Left lobe of liver (tissue), 2 donors: ENCODE measurements at places on chromosomes 12 and 14. TPM values are rescaled to one million over a fixed set of nuclear protein-coding genes. Genes with fewer than 3 reads are reported as not detected.

- DNase-seq, result no peak
Measured at GRCh38 chr12:116382686-116383530, 105.4 kb upstream of the MED13L start.

GRCh38 chr14:101495827-101496775, 65.2 kb upstream of the DIO3 start:
- peak; percentile 82 for DNase-seq

DNA sequence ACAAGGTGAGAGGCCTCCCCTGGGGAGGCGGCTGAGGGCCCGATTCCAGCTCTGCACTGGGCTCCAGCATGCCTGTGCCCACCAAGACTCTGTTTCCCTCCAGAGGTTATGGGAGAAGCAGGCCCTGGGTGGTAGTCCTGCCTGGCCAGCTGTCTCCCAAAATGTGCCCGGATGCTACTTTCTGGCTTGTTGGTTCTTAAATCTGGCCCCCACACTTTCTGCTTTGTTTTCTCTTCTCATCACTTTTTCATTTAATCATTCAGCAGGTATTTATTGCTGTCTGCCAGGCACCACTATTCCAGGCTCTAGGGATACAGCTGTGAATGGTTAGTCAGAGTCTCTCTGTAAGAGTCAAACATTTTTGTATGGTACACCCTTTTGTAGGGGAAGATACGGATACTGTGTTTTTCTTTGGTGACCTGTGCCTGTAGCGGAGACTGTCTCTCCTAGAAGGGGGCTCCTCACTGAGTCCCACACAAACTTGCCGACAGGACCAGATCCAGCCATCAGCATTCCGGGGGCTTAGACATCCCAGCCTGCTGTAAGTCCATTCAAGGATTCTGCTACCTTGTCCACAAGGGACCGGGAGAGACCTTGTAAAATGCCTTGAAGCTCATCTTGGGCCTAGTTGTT, 3.8 kb downstream of the DHRS2 start:
- DNase-seq, result no peak

DNA sequence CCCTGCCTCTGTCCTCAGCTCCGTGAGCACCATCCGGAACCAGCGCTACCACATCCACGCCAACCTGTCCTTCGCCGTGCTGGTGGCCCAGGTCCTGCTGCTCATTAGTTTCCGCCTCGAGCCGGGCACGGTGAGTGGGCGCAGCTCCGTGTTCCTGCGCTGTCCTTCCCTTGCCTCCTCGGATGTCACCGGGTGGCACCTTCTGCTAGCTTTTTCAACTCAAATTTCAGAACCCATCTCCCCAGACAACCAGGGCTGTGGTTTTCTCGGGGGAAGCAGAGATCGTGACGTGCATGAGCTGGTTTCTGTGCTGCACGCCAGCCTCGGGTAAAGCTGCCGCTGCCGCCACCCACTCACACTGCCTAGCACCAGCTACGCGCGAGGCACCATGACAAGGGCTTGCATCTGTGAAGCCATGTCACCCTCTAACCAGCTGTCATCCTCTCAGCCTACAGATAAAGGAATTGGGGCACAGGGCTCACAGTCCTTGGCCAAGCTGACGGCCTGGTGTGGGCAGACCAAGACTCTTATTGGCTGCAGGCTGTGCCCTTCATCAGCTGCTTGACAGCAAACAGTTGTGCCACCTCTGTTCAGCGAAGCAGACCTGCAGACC, 152.1 kb downstream of the ADGRD1 start:
- DNase-seq, result no peak

DNA sequence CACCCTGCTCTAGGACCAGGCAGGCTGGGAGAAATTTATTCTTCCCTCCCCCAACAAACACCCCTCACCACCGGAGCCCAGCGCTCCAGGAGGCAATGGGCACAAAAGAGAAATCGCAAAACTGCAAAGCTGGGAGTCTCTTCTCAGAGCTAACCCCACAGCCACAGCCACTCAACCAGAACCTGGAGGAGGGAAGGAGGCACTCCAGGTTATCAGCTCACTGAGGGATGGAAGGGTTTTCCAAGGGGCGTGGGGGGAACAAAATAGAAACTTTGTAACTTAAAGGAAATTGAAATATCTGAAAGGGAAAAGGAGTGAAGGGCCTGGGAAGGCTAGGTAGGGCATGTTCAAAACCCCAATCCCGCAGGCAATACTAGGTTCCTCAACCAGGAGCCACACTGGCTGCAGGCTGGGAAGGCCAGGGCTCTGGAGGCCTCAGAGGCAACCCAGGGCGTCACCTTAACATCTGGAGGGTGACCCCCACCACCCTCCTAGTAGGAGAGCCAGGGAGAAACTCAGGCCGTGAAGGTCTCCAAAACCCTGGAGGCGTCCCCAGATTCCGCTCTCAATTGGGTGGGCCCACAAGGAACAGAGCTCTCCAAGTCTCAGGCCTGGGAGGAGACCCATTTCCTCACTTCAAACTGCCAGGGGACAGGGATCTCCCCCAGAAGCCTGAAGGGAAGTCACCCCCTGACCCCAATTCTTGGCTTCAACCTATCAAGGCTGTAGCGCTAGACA, 3.2 kb downstream of the KDM2B start:
- DNase-seq, result no peak

- no peak for DNase-seq
Measured at GRCh38 chr14:103867020-103867419, 19.6 kb upstream of the PPP1R13B start.

DNA sequence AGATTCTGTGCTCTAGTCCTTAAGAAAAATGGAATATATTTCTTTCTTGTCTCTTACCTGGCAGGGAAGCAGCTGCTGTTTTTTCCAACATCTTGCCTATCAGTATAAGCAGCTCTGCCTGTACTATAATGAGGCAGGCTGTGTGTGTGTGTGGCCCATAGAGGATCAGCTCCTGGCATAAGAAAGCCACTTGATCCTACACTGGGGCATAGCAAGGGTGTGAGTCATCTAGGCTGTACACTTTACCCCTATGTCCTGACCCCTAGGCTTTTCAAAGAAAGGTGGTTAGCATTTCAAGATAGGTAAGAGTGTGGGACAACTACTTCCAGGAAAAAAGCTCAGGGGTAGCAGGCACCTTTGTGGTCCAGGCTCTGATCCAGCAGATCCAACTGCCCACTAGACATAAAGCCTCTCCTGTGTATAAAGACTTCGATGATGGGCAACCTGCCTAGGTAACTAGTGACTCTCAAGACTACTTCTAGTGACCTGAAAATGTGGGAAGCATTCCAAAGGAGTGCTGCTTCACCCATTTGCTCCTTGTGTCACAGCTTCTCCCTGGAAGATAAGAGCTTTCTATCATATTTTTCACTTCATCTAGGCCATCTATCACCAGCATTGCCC, 4.9 kb upstream of the SENP1 start:
- no peak for DNase-seq

- no peak for DNase-seq
Measured at GRCh38 chr12:52091869-52092268, 12.4 kb downstream of the SMIM41 start.

DNA sequence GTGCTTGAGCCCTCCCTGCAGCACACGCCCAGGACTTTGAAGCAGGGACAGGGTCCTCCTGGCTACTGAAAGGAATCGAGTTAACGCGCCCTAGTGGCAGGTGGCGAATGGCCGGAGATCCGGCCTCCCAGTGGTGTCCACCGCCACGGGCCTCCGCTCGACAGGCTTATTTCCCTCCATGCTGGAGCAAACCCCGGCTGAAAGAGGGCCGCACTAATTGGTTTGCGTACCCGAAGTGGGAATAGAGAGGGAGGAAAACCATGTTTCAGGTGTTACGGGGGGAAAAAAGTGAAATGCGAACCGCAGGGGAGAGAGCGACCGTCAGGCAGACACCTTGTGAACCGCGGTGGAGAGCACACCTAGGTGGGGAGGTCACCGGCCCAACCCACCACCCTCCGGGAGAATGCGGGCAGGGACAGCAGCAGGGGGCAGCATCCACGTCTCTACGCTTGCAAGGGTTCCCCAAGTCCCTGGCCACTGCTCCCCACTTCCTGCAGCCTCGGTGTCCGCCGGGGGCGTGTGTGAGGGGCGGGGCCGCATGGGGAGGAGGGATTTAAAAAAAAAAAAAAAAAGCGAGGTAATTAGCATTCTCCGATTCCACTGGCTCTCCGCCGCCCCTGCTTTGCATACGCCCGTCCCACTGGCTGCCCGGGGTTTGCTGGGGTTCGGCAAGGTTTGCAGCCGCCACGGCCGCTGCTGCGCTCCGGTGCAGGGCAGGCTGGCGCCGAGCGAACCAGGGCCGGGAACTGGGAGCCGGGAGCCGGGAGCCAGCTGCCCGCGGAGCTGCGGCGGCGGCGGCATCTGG, 224.6 kb upstream of the CRY1 start:
- peak; percentile 77 for DNase-seq

DNA sequence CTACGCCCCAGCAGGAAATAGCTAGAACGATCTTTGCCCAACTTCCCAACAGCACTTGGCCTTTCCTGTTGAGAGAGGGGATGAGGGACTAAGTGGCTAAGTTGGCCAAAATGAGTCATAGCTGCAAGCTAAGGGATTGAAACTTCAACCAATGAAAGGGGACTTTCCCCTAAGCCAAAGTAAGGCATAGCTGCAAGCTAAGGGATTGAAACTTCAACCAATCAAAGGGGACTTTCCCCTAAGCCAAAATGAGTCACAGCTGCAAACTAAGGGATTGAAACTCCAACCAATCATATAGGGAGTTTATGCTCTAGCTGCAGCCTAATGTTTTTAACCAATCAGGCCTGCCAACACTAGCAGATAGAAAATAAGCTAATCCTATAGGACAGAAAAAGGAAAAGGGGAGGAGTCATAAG, 100.5 kb upstream of the SSTR1 start:
- DNase-seq, result no peak

DNA sequence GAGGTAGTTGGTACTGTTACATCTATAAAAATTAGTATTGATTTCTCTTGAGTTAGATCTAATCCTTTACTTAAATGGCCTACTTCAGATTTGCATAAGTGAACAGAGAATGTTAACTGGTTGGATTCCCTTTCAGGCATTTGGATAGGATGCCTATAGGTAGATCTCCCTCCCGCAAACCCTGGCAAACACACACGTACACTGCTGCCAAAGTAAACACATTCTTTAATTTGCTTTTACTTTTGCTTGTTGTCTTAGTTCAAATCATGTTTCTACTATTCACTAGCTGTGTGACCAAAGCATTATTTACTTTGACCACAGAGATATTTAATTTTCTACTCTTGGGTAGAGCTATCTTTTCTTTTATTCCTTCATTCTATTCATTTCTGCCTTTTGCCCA, 936.1 kb upstream of the FBXO33 start:
- no peak for DNase-seq

- DNase-seq, result no peak
Measured at GRCh38 chr12:70659077-70659606, 21.9 kb upstream of the PTPRB start.

DNA sequence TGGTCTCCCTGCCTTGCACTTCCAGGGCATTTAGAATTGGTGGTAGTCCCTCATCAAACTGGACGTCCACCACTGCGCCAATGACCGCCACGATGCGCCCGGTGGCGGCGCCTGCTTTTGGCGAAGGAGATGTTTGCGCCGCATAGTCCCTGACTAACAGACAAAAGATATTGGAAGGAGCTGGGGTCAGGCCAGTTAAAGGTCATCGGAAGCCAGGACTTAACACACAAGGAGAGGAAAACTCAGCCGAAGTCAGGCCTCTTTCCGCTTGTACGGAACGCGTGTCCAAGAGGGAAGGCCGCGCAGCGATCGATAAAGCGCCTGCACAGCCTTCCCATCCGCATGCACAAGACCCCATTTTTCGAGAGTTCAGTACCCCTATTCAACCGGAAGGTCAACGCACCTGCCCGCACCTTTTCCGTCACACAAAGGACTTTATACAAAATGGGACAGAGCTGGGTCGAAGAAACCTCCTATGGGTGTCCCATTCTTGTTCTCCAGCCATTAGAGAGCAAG, 525 bp downstream of the ATP5F1B start:
- peak; percentile 54 for DNase-seq

- DNase-seq, result no peak
Measured at GRCh38 chr12:16300122-16300521, 22.6 kb upstream of the SLC15A5 start.

DNA sequence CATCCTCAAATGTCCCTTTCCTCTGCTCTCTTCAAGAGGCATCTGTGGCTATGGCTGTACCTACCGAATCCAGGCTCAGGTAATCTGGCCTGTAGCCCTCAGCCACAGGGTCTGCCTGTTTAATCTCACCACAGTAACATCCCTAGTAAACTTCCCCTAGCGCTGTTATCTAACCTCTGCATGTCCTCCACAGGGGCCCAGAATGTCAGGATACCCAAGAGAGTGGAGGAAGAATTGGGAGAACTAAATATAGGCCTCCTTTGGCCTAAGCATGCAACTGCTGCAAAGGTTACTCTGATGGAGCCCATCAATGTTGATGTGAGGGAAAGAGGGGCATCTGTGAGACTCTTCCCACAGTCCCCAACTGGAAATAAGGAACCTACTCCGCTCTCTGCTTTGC, 63.2 kb upstream of the IFNG-AS1 start:
- no peak for DNase-seq

GRCh38 chr12:59716043-59716442, 120.2 kb downstream of the SLC16A7 start:
- no peak for DNase-seq

DNA sequence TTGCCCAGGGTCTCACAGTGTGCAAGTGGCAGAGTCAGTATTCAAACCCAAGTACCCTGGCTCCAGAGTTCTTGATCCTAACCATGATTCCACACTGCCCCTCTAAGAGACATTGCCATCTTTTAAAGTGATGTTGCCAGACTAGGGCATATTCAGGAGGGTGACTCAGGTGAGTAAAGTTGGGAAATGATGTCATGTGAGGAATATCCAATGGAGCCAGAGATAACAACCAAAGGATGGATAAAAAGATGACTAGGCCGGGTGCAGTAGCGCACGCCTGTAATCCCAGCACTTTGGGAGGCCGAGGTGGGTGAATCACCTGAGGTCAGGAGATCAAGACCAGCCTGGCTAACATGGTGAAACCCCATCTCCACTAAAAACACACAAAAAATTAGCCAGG, 85.6 kb downstream of the SMOC1 start:
- no peak for DNase-seq

- no peak for DNase-seq
Measured at GRCh38 chr12:105252901-105253300, 16.9 kb upstream of the APPL2 start.

DNA sequence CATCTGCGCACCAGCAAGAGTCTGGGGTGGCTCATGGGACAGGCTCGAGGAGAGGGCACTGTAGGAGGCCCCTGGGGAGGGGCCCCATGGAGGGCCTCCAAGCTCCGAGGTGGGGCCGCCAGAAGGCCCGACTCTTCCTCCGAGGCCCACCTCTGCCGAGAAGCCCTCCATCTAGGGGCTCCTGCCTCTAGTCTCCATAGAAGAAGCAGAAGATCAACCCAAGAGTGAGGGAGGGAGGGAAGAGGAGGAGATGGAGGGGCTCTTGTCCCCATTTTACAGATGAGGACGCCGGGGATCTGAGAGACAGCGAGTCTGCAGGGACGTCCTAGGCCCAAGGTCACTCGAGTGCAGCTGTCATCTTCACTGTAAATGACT, 41.2 kb downstream of the DIO3 start:
- peak; percentile 30 for DNase-seq

GRCh38 chr12:100666588-100666987, 93.1 kb downstream of the GAS2L3 start:
- DNase-seq, result no peak

The DCN gene
- total RNA-seq, result 108 TPM

The IL22 gene
- not detected for total RNA-seq

The SERPINA1 gene
- total RNA-seq, result 17,840 TPM

The LRRK2 gene
- 7.0 TPM for total RNA-seq

The PPP4R4 gene
- 0.28 TPM for total RNA-seq

The EIF5 gene
- 192 TPM for total RNA-seq
